ENCODE measurements at places on chromosomes 6 and 20.

DNA sequence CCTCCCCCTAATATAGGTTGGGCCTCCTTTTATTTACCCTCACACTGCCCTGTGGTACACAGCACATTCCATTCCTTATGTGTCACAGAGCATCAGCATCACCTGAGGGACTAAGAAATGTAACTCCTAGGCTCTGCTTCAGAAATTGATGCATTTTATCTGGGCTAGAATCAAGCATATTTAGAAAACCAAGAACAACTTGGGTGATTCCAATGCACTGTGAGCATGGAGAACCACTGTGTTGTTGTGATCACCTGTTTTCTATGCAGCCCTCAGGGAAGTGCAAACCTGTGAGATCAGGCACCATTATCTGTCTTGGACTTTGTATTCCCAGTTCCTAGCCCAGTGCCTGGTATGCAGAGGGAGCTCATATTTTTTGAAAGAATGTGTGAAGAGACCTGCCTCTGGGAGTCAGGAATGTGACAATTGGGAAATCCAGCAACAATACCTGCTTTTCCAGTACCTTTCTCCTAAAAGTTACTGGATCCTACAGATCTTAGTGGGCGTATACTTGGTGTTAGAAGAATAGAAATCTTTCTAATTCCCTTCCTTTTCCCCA lies 7.0 kb downstream of the KAT14 start:
- no peak for DNase-seq

DNA sequence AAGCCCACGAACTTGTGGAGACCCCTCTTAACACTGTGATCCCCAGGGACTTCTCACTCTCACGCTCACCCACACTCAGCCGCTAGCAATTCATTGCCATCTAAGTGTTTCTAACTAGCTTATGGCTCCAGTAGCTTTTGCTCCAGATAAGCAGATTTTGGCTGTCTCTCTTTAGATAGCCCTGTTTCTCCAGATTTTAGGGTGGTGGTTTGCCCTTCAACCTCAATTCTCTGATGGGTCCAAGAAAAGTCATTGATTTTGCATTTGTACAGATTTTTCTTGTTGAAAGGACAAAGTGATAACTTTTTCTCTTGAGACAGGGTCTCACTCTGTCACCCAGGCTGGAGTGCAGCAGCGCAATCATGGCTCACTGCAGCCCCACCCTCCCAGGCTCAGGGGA lies 41.2 kb downstream of the NR2E1 start:
- DNase-seq = no peak

DNA sequence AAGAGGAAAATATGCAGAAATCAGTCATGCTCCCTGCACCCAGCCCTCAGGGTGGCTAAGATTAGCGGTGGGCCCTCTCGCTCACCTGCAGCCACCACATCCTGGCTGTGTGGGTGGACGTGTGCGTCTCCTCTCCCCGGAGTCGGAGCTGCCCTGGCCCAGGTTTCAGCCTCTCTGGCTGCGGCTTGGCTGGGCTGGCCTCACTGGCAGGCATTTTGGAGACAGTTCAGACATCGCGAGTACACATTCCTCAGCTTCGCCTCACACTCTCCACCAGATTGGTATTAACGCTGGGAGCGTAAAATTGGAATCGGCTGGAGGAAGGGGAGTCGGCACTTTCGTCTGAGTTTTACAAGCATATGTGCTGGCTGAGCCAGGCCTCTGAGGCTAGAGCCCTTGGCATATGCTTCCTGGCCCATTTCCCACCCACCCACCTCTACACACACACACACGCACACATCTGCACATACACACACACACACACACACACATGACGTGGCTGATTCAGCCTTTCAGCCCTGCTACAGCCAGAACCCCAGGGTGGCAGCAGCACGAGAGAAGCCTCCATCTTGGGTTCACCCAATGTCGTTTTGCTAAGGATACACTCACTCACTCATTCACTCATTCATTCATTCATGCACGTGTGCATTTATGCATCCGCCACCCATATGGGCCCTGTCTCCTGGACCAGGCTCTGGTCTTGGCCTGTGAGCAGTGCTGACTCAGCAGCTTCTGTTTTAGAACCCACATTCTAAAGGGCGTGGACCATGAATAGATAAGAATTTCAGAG lies 42.9 kb downstream of the BCAS4 start:
- DNase-seq = no peak

DNA sequence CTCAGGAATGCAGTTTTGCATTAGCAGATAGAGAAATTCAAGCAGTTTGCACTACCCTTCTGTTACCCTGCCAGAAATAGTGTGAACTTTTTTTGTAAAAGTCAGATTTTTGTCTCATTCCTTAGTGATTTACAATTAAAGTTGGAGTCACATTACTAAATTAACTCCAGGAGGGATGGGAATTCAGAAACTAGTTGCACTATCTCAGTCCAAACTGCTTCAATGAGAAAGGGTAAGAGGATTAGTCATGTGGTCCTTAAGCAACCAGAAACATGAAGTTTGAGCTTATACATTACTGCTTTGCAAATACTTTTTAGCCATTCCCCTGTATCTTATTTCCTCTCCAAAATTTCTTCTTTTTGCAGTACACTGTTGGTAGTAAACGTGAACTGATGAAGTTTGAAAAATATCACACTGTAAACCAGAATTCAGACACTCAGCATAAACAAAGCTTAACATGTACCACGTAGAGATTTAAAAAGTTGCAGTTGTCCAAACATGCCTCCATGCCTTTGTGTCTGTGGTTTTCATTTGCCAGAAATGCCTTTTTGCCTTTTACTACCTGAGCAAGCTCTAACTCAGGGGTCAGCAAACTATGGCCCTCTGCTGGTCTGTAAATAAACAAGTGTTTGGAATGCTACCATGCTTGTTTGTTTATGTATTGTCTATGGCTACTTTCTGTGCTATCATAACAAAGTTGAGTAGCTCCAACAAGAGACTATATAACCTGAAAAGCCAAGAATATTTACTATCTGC lies 49.7 kb downstream of the TP53INP2 start:
- no peak for DNase-seq

DNA sequence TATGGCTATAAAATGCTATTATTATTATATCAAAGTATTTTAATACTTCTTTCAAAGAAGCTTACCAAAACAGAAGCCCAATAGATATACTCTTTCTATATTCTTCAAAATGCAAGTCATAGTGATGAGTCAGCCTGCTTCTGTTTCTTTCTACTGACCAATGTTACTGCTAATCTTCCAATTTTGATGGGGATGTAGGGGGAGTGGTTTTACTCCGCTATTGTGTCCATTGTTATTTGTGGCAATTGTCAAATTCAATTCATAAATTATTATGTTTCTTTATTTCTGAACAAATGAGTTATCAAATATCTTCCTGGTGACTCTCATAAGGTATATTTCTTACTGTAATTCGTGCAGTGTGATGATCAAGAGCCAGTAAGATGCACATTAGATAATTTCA lies 221.5 kb upstream of the DEFB112 start:
- DNase-seq = no peak

GRCh38 chr6:109204511-109204910 lies 109.2 kb downstream of the CEP57L1 start:
- no peak for DNase-seq

GRCh38 chr20:36334281-36335205 lies 28.4 kb downstream of the DLGAP4 start:
- DNase-seq = no peak

- no peak for DNase-seq
Observed at GRCh38 chr6:160912411-160912810, 79.2 kb upstream of the MAP3K4 start.

- no peak for DNase-seq
Observed at GRCh38 chr6:2102316-2102883, 143.0 kb downstream of the GMDS start.

- DNase-seq = no peak
Observed at GRCh38 chr20:32527447-32528055, 57.6 kb downstream of the NOL4L start.

- no peak for DNase-seq
Observed at GRCh38 chr6:130547723-130548122, 181.9 kb downstream of the TMEM200A start.

- DNase-seq = no peak
Observed at GRCh38 chr20:52668626-52669025, 303.5 kb upstream of the TSHZ2 start.

DNA sequence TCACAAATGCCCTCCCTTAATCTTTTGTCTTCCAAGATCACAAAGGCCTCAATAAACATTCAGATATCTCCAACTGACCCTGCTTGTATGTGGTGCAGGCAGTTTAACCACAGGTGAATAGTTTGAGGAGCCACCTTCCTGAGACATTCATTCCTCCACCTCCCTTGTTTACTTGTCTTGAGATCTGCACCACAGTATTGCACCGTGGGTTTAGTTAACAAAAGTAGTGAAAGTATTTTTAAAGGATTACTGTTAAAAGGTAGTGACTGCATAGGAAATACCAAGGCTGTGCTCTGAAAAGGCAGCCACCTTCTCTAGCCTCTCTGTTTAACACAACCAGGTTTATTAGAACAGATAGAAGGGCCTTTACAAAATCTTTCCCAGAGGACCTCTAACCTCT lies 46.5 kb downstream of the SESN1 start:
- no peak for DNase-seq

GRCh38 chr20:38377039-38377685 lies 30.9 kb downstream of the LBP start:
- DNase-seq = no peak

DNA sequence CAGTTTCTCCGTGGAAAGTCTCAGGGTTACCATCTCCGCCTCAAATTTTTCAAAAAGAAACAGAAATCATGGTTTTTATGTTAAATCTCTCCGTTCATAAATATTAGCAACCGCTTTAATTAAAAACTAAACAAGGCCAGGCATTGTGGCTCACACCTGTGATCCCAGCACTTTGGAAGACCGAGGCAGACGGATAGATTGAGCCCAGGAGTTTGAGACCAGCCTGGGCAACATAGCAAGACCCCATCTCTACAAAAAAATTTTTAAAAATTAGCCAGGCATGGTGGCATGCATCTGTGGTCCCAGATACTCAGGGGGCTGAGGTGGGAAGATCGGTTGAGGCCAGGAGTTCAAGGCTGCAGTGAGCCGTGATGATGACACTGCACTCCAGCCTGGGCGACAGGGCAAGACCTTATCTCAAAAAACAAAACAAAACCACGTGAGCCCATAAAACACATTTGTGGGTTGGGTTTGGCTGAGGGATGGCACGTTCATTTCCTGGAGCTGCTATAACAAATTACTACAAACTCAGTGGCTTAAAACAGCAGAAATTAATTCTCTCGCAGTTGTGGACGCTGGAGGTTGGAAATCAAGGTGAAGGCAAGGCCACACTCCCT lies 223.2 kb downstream of the ZNF217 start:
- no peak for DNase-seq

GRCh38 chr20:43572891-43573290 lies 14.1 kb downstream of the SGK2 start:
- DNase-seq = no peak

GRCh38 chr20:25750765-25751696 lies 54.4 kb upstream of the ZNF337 start:
- DNase-seq = peak; percentile 54

DNA sequence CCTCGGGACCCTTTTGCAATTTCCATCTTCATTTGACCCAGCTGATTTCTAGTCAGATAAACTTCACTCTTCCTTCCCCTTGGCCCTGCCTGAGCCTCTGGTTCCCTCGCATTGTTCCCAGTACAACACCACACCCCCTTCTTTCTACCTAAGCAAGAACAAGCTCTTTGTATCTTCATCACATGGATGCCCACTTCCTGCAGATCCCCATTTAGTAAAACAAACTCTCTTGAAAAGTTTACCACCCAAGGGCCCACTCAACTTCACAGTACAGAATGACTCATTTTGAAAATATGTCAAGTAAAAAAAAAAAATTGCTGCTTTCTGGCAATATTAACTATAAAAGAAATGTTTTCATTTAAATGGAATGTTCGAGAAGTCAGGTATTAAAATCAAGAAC lies 5.2 kb downstream of the FAXC start:
- DNase-seq = no peak

DNA sequence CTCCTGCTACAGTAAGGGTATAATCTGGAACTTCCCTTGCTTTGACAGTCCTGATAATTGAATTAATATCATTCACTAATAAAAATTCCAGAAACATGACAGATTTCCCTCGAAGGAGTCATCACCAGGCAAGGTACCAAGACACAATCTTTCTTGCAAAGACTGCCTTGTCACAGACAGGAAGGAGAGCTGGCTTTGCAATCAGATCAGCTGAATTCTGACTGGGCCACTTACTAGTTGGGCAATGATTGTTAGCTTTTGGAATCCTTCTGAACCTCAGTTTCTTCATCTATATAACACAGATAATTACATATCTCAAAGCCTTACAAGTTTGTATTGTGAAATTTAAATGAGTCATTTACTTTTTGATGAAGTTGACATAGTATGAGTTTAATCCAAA lies 344.2 kb downstream of the RFPL4B start:
- no peak for DNase-seq

DNA sequence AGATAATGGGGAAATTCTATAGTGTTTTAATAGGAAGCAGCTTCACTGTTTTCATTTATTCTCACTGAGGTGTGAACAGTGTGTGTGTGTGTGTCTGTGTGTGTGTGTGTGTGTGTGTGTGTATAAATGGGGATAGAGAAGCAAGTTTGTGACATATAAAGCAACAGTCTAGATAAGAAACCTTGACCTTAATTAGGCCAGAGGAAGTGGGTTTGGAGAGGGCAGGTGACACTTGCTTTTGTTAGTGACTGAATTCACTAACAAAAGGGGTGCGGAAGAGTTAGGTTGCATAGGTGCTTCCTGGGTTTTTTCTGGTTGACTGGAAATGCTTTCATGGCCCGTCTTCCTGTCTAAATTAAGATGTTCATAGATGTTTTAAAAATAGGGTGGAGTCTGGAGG lies 515.7 kb upstream of the FLRT3 start:
- no peak for DNase-seq

GRCh38 chr6:134199848-134200606 lies 117.9 kb downstream of the SGK1 start:
- no peak for DNase-seq

DNA sequence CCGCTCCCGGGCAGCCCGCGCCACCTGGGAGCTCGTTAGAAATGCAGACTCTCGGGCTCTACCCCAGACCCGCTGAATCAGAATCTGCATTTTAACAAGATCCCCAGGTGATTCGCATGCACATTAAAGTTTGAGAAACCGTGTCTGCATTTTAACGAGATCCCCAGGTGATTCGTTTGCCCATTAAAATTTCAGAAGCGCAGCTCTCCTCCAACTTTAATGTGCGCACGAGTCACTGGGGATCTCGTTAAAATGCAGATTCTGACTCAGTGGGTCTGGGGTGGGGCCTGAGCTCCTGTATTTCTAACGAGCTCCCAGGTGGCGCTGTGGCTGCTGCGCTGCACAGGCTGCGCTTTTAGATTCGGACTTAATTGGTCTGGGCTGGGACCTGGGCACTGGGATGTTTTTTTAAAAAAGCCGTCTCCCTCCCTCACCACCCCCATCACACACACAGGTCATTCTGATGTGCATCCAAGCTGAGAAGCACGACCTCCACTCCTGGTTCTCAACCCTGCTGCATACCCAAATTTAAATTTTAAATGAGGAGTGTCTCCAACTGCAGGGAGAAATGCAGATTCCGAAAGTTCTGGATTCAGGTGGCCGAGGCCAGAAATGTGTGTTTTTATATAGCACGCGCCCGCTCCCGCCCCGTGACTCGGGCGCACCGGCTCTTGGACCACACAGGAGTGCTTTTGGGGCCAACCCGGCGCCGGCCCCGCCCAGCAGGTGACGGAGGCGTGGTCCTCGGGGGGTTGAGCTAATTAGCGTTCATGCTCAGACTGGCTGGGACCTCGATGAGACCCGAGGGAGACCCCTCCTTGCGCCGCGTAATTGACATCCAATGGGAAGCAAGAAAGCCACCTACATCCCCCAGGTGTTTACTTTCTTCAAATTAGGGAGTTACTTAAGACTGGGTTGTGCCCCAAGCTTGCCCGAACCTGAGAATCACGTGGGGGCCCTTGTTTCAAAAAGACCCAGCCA lies 85.8 kb downstream of the ZFP64 start:
- DNase-seq = peak; percentile 30

GRCh38 chr6:159467473-159468041 lies 225.5 kb downstream of the SOD2 start:
- no peak for DNase-seq

All from stimulated activated CD4-positive, alpha-beta T cell treated with anti-CD3 and anti-CD28 coated beads, Interleukin-12 subunit alpha, Interleukin-12 subunit beta, amount 100 ng/mL, for 4 hours (primary cell).